Pancreas (tissue), 10 donors: ENCODE measurements at places on chromosomes 1 and 21.

GRCh38 chr1:154607609-154608396 lies at the start of gene ADAR:
TSS of gene ADAR (minus strand) at chr1:154608186. CDS start at chr1:154608006, 180 bp downstream.
- H3K4me1 ChIP-seq = no peaks in the 10 kb centered on the region
- no peaks in the 10 kb centered on the region for H3K27me3 ChIP-seq
- H3K27ac ChIP-seq = peak within 1 kb of the TSS; percentile 84
- peak; percentile 88 for DNase-seq
- peak within 1 kb of the TSS; percentile 72 for H3K4me3 ChIP-seq
- no peaks in the 10 kb centered on the region for H3K36me3 ChIP-seq

GRCh38 chr1:26922901-26923300 lies 1.4 kb downstream of the NUDC start:
- no peaks in the 10 kb centered on the region for H3K27me3 ChIP-seq
- peaks cover 17% of the 10 kb centered on the region for H3K4me1 ChIP-seq

DNA sequence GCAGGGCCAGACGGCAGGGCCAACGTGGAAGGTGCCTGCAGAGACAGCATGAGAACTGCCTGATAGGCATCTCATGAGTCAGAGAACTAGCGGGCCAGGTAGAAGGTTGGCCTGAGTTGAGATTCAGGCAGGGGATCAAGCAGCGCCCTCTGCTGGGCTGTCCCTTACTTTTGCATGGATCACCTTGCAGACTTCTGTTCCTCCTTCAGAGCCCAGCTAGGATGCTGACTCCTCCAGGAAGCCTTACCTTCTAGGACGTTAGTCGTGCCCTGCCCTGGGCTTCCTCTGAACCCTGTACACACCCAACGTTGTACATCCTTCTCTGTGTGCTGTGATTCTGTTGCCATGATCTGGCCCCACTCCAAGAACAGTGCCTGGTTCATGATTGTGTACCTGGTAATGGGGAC lies 231.3 kb upstream of the VAMP3 start:
- peak; percentile 71 for DNase-seq
- no peaks in the 10 kb centered on the region for H3K36me3 ChIP-seq
- no peak overlapping the region for H3K27ac ChIP-seq
- no peaks in the 10 kb centered on the region for H3K27me3 ChIP-seq
- no peaks in the 10 kb centered on the region for H3K4me1 ChIP-seq

GRCh38 chr1:230857077-230857476 lies 11.2 kb downstream of the C1orf198 start:
- H3K27me3 ChIP-seq = no peaks in the 10 kb centered on the region
- no peak for DNase-seq
- H3K36me3 ChIP-seq = peaks cover 13% of the 10 kb centered on the region
- no peaks in the 10 kb centered on the region for H3K4me1 ChIP-seq

- H3K27ac ChIP-seq = no peak overlapping the region
- H3K4me3 ChIP-seq = no peak overlapping the region
- no peaks in the 10 kb centered on the region for H3K27me3 ChIP-seq
- DNase-seq = no peak
- no peaks in the 10 kb centered on the region for H3K36me3 ChIP-seq
These were observed 35.6 kb downstream of the SHCBP1L start for GRCh38 chr1:182917378-182917777.

GRCh38 chr1:176853503-176853902 lies 311.0 kb downstream of the ASTN1 start:
- DNase-seq = no peak
- H3K4me3 ChIP-seq = no peak overlapping the region
- H3K4me1 ChIP-seq = no peaks in the 10 kb centered on the region
- no peaks in the 10 kb centered on the region for H3K36me3 ChIP-seq
- H3K27ac ChIP-seq = no peak overlapping the region

DNA sequence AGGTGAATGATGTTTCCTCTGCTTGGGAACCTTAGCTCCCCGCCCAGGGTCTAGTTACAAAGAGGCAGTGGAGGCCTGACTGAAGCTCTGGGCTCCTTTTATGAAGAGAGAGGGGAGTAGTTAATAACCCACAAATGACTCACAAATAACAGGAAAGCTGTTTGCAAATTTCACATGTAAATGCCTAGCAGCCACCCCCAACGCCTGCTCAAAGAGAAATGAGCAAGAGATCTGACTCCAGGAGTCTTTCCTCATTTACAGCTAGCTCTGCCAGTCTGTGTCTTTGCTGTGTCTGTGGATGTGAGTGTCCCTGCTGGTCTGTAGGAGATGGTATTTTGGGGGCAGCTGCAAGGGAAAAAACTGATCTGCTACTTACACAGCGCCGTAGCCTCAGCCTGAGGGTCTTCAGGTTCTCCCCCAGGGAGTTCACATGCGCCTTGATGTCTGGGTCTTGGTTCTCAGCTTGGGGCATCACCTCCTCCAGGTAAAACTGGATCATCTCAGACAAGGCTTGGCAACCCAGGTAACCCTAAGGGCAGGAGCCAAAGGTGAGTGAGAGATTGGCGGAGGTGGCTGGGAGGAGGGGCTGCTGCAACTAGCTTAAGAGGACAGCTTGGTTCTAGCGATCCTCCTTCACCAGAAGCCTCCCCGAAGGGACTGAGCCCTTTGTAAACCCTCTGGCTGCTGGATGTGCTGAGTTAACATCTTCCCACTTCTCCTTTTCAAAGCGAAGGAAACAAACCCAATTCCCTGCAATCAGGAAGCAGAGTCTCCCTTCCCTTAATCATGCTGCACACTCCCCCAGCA lies at the start of gene IL19:
TSS of gene IL19 (plus strand) at position 243 of the 807 bp plus-strand sequence. CDS start 65,890 bp downstream, outside the sequence.
- no peak within 1 kb of the TSS for H3K4me3 ChIP-seq
- no peaks in the 10 kb centered on the region for H3K4me1 ChIP-seq
- DNase-seq = no peak
- H3K27me3 ChIP-seq = no peaks in the 10 kb centered on the region

GRCh38 chr1:47179017-47179987 lies 10.5 kb downstream of the PDZK1IP1 start:
- H3K27me3 ChIP-seq = no peaks in the 10 kb centered on the region
- peaks cover 12% of the 10 kb centered on the region for H3K4me1 ChIP-seq
- peak; percentile 90 for DNase-seq
- H3K27ac ChIP-seq = no peak overlapping the region
- no peak overlapping the region for H3K4me3 ChIP-seq

DNA sequence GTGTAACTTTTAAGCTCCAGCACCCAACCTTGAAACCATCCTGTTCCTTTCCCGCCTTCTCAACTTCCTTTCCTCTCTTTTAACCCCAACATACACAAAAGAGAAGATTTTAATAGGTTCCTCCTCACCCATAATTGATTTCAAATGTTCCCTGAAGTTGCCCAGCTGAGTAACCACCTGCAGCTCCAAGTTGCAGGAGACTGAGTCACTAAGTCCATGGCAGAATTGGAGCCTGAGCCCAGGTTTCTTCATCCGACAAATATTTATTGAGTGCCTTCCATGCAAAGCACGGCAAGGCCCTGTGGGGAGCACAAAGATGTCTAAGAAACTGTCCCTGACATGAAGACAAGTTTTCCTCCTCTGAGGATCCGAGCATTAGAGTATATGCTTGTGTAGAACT lies 97.7 kb downstream of the PAPPA2 start:
- H3K4me3 ChIP-seq = no peak overlapping the region
- no peaks in the 10 kb centered on the region for H3K27me3 ChIP-seq
- no peaks in the 10 kb centered on the region for H3K36me3 ChIP-seq
- H3K4me1 ChIP-seq = no peaks in the 10 kb centered on the region
- no peak overlapping the region for H3K27ac ChIP-seq
- DNase-seq = no peak

DNA sequence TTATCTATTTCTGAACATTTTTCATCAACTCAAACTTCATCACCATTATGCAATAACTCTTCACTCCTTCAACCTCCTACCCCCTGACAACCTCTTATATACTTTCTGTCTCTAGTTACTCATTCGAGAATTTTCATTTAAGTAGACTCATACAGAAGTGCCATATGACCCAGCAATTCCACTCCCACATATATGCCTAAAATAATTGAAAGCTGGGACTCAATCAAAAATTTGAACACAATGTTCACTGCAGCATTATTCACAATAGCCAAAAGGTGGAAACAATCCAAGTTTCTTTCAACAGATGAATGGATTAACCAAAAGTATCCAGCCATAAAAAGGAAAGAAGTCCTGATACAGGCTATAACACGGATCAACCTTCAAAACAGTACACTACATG lies 24.1 kb downstream of the COL11A1 start:
- no peaks in the 10 kb centered on the region for H3K27me3 ChIP-seq
- H3K4me1 ChIP-seq = no peaks in the 10 kb centered on the region
- no peak overlapping the region for H3K4me3 ChIP-seq
- H3K36me3 ChIP-seq = no peaks in the 10 kb centered on the region

GRCh38 chr1:17465228-17465627 lies 25.8 kb upstream of the RCC2 start:
- no peak overlapping the region for H3K4me3 ChIP-seq
- no peak for DNase-seq
- no peaks in the 10 kb centered on the region for H3K4me1 ChIP-seq
- H3K27me3 ChIP-seq = no peaks in the 10 kb centered on the region
- no peak overlapping the region for H3K27ac ChIP-seq
